ENCODE measurements at places on chromosomes 12 and 14. TPM values are rescaled to one million over a fixed set of nuclear protein-coding genes. Genes with fewer than 3 reads are reported as not detected.

LAG3 gene
- 0.36 TPM for total RNA-seq

TAS2R10 gene
- total RNA-seq: 9.6 TPM

ITGA7 gene
- total RNA-seq: 32.1 TPM

TEAD4 gene
- total RNA-seq: 1.6 TPM

GPR135 gene
- 11.7 TPM for total RNA-seq

Measured in cerebellum (tissue), 4 donors.